ENCODE measurements at places on chromosomes 7 and 10.

- DNase-seq = no peak
Measured at GRCh38 chr10:46046261-46046660, at the start of gene MSMB. MSMB (minus strand) TSS chr10:46046269; CDS start chr10:46046237, 32 bp downstream.

DNA sequence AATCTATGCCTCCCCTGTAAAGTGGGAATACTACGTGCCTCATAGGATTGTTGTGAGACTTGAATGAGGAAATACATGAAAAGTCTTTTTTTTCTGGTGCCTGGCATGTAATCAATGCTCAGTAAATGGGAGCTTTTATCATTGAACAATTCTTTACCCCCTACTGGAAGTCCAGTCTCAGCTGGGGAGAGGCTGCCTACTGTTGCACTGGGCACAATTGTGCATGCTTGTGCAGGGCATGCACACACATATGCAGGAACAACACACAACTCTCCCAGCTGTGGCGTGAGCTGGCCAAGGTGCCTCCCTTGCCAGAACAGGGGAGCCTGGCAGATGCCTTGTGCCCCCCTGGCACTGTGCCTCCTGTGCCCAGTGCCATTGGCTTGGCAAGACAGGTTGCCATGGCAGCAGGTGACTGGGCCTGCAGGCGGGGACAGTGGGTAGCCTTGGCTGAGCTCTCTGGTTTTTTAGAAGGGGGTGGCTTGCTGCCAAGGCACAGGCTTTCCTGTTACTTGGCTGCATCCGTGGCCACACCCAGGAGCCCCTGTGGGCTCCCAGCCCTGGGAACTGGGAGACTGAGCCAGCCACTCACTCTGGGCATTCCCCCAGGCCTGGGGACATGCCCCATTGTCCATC lies 16.1 kb upstream of the PALD1 start:
- DNase-seq = peak; percentile 88

DNA sequence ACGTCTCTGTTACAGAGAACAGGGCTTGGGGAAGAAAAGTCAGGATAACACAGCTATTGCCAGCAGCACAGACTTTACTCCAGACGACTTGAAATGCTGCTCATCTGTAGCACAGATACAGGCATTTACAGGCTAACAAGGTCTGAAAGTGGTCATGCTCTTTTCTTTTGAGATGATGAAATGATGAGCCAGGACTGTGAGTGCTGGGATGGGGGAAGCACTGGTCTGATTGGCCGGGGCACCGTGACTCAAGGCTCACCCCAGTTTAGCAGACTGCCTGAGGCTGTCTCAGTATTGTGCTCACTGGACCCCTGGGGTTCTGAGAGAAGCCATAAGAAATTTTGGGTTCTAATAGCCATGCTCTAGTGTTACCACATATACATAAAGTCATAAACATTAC lies 12.4 kb downstream of the SMKR1 start:
- no peak for DNase-seq

DNA sequence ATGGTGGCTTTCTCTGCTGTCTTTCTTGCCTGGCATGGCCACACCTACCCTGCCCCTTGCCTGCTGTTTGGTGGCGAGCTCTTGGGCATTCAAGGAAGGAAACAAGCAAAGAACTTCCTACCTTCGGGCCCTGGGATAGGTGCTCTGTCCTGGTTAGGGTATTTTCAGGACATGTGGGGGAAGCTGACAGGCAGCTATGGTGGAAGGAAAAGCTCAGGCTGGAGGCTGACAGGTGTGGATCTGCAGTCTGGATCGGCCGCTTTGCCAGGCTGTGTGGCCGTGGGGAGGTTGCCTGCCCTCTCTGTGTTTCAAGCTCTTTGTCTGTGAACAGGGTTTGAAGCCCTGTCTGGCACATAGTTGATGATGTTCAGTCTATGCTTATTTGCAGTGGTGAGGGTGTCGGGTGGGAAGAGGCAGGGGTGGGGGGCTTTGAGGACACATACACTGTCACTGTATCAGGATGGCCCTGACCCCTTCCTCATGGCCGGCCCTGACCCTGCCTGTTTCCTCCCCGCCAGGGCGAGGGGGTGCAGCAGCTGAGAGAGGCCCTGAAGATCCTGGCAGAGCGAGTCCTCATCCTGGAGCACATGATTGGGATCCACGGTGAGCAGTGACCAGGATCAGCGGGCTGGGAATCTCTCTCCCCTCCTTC lies 73.7 kb downstream of the MYL10 start:
- no peak for DNase-seq

DNA sequence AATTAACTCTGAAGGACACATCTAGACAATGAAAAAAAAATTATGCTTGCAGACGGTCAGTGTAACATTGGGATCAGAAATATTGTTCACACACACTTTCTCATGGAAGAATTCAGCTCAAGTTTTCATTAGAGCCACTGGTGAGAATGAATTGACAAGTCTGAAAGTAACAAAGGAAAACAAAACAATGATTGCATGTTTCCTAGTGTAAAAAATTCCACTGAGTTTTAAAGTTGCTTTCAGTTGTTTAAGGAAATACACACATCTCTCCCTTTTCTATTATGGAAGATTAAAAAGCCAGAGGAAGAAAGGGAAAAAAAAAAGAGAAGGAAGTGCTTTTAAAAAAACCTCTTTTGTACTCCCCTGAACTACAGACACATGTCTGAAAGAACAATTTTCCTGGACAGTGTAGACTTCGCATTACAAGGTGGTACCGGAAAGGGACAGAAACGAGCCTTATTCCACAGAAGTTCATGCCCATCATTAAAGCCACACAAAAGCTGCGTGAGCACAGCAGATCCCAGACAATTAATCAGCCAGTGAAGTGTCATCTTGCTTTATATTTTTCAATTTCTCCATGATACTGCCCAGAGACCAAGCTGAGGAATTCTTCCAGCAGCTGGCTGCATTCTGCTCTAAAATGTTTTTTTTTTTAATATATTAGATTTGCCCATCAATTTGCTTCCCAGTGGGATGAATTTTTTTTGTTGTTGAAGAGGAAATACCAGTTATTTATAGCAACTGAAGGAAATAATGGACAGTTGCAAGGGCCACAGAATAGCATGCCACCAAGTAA lies 294.8 kb downstream of the DOCK4 start:
- no peak for DNase-seq

GRCh38 chr7:95986178-95986764 lies 213.9 kb downstream of the DYNC1I1 start:
- DNase-seq = no peak

DNA sequence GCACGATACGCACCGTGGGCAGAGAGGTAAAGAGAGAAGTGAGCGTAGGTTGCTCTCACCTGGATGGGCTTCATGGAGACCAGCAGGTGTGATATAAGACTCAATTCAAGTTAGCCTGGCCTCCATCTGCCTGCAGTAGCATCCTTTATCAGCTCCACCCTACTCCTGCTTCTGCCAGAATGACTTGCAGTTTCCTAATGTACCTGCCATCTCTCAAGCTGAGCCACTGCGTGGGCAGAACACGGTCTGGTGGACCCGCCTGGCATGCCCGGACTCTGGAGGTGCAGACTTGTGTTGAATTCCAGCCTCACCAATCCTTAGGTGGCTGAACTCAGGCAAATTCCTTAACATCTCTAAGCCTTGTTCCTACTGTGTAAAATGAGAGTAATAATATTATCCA lies 64.3 kb downstream of the STEAP1B start:
- DNase-seq = no peak

DNA sequence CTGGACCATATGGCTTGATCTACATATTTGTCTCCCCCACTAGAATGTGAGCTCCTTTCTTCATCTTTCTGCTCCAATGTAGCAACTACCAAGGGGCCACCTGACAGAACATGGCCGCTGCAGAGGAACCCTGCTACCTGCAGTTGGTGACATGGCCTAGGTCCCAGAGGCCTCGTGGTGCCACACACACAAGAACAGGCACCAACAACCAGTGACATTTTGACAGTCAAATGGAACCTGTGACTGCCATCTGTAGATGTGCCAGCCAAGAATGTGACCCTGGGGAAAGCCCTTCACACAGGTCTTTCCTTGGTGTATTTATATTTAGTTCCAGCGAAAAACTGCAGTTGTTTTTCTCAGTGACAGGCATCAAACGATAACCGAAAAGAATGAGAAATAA lies 67.9 kb upstream of the ANKRD1 start:
- DNase-seq = no peak
